ENCODE measurements at places on chromosomes 16 and 17.

DNA sequence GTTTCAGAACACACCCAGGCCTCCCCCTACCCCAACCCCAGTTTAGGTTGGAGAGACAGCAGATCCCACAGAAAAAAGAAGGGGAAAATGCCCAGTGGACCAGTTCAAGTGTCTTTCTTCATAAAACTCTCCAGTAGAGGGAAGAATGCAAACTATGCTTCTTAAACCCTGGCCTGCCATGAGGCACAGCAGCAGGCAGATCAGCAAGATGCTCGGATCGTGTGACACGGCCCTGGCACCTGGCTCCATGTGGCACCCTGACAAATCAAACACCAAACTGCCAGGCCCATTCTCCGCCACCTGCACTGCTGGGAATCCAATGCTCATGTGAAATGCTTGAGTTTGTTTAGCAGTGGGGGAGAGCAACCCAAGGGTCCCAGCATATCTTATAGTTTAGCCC is 166.8 kb downstream of the SOX9 start:
- DNase-seq, result no peak

GRCh38 chr16:48310908-48311641 is 63.7 kb upstream of the ABCC11 start:
- no peak for DNase-seq

- DNase-seq, result no peak
These were observed 220.0 kb downstream of the ZNF423 start for GRCh38 chr16:49635591-49636581.

GRCh38 chr16:66426112-66427035 is 721 bp upstream of the BEAN1 start:
- DNase-seq, result no peak

GRCh38 chr17:3914312-3914670 is 2.0 kb downstream of the P2RX1 start:
- DNase-seq, result no peak

DNA sequence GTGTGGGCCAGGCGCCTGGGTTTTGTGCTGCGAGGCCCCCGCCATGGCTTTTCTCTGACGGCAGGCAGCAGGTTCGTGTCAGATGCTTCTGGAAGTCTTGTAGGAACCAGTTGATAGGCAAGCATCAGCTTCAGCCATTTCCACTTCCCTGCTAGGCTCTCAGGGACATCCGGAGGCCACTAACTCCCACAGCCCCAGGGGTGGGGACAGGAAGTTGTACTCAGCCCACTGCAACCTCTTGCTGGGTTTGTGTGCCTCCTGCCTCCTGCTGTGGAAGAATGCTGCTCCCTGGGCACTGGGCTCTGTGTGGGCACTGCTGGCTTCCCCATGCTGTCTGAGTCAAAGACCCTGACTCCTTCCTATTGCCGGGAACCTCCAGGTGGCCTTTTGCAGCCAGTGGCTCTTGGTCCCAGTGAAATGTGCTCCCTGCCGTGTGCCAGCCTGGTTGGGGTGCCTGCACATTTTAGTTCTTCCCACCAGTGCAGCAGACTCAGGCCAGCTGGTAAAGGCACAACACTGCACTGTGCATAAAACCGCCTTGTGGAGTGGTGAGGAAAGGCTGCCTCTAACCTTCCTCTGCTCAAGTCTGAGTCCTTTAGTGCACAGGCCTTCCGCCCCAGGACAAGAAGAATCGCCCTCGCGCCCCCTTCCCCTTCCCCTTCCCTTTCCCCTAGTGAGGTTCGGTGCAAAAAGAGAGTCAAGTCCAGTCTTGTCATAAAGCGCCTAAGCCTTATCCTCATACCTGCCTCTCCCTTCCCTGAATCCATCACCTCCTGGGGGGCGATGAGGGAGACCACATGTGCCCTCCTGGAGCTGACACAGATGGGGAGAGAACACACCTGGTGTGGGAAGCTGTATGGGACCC is 16.6 kb downstream of the LDHD start:
- peak; percentile 17 for DNase-seq

DNA sequence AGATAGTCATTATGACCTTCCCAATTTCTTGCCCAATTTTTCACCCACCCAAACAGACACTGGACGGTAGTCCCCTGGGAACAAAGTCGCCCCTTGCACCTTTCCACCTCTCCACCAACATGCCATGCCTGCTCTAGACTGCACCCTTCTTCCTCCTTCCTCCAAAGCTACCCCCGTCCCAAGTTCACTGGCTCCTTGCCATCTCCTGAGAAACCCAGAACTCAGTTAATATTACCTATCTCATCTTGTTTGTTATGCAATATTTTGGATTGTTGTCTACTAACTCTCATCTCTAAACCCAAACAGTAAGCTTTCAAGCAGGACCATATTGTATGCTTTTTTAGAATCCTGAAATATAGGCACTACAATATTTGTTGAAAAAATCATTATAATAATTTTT is 63.3 kb downstream of the USP31 start:
- no peak for DNase-seq

GRCh38 chr17:15364615-15365014 is 23.2 kb upstream of the TEKT3 start:
- no peak for DNase-seq

GRCh38 chr17:59811209-59811608 is 81.5 kb downstream of the TUBD1 start:
- DNase-seq, result no peak

GRCh38 chr16:85665929-85666328 is 22.8 kb downstream of the GINS2 start:
- DNase-seq, result no peak

GRCh38 chr17:49680314-49680713 is 2.4 kb upstream of the SPOP start:
- DNase-seq, result no peak
